ENCODE measurements at places on chromosomes 13 and 19. TPM values are rescaled to one million over a fixed set of nuclear protein-coding genes. Genes with fewer than 3 reads are reported as not detected.

Gene CNN1
- total RNA-seq: 0.80 TPM

Gene TNFAIP8L1
- 2.9 TPM for total RNA-seq

Gene KASH5
- not detected for total RNA-seq

Gene PIP5K1C
- 10.8 TPM for total RNA-seq

Gene C19orf25
- 19.4 TPM for total RNA-seq

Measured in A549 treated with GW870086 at 1 μM for 4 hours (cell line).